ENCODE measurements at places on chromosomes 11 and 22. TPM values are rescaled to one million over a fixed set of nuclear protein-coding genes. Genes with fewer than 3 reads are reported as not detected.

NCAPD3 gene
- 7.4 TPM for total RNA-seq

OR4D5 gene
- not detected for total RNA-seq

ARFGAP3 gene
- total RNA-seq = 60.1 TPM

CDON gene
- total RNA-seq = 10.3 TPM

RIMBP3C gene
- 0.50 TPM for total RNA-seq

SAA2 gene
- total RNA-seq = not detected

HORMAD2 gene
- not detected for total RNA-seq

NRGN gene
- not detected for total RNA-seq

CAPRIN1 gene
- 181 TPM for total RNA-seq

MOV10L1 gene
- 1.0 TPM for total RNA-seq

FXYD2 gene
- total RNA-seq = 0.33 TPM

APOL3 gene
- total RNA-seq = 32.4 TPM

OR51B5 gene
- 0.17 TPM for total RNA-seq

BARX2 gene
- total RNA-seq = not detected

CCDC73 gene
- under 0.01 TPM for total RNA-seq

NAALADL1 gene
- 26.2 TPM for total RNA-seq

NAV2 gene
- 14.0 TPM for total RNA-seq

TEX12 gene
- 0.17 TPM for total RNA-seq

MYO7A gene
- 0.26 TPM for total RNA-seq

GSTT2B gene
- total RNA-seq = 9.9 TPM

SYT7 gene
- total RNA-seq = 9.2 TPM

MS4A6A gene
- total RNA-seq = not detected

TMEM191B gene
- 4.1 TPM for total RNA-seq

ART1 gene
- total RNA-seq = not detected

RFPL1 gene
- total RNA-seq = not detected

SLC35F2 gene
- 9.8 TPM for total RNA-seq

KCNQ1OT1 gene
- 1.8 TPM for total RNA-seq

MGAT3 gene
- total RNA-seq = not detected

MS4A1 gene
- not detected for total RNA-seq

CDC42EP1 gene
- total RNA-seq = 11.8 TPM

PRAME gene
- not detected for total RNA-seq

DGCR6 gene
- 0.51 TPM for total RNA-seq

GAL3ST1 gene
- 0.17 TPM for total RNA-seq

FADS2 gene
- 418 TPM for total RNA-seq

CLP1 gene
- 17.2 TPM for total RNA-seq

ELMOD1 gene
- total RNA-seq = 0.17 TPM

MS4A7 gene
- not detected for total RNA-seq

OR1S1 gene
- not detected for total RNA-seq

SCN2B gene
- 4.9 TPM for total RNA-seq

OR2D2 gene
- total RNA-seq = 0.33 TPM

CD248 gene
- total RNA-seq = 52.6 TPM

GAB4 gene
- not detected for total RNA-seq

LUZP2 gene
- 0.50 TPM for total RNA-seq

C11orf21 gene
- not detected for total RNA-seq

API5 gene
- 69.1 TPM for total RNA-seq

CARNS1 gene
- total RNA-seq = under 0.01 TPM

RASD2 gene
- under 0.01 TPM for total RNA-seq

OR2AG2 gene
- under 0.01 TPM for total RNA-seq

CRYBA4 gene
- not detected for total RNA-seq

GNAZ gene
- total RNA-seq = 1.3 TPM

UCP3 gene
- 0.33 TPM for total RNA-seq

C11orf97 gene
- total RNA-seq = not detected
